ENCODE measurements at places on chromosomes 13 and 19.

DNA sequence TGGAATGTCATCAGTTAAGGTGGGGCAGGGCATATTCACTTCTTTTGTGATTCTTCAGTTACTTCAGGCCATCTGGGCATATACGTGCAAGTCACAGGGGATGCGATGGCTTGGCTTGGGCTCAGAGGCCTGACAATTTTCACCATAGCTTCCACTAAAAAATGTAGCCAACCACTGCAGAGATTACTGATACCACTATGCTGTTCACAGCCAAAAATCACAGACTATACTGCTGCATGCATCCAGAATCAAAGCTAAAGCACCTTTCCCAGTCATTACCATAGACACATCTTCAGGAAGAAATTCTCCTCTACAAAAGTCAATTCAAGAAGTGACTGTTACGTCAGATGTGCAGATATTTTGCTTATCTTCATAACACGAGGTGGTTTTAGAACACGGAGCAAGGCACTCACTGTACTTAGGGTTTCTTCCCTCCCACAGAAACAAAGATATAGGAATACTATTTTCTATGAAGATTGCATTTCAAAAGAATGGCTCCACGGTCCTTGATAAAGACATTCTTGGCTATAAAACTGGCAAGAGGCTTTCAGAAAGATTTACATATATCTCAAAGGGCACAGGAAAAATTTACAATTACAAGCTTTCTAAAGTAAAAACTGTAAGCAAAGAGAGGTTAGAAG lies 1556.6 kb upstream of the PRR20A start:
- no peak for ATAC-seq

DNA sequence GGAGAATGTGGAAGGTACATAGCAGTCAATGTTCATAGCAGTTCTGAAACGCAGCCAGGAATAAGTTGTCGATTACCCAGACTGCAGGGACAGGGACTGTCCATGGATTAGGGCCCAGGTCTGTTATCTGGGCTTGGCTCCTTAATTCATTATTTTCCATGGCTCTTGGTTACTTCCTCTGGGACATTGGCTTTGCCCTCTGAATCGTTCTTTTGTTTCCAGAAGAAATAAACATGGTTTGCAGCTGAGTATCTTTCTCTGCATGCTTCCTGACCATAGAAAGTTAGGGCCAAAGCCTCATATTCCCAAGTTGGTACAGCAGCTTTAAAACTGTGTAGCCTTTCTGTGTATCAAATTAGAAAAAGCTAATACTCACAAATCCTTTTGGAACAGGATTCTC lies 121.7 kb upstream of the MAB21L1 start:
- no peak for ATAC-seq

GRCh38 chr13:77544355-77544754 lies 8.8 kb downstream of the SCEL start:
- ATAC-seq: peak; percentile 24

GRCh38 chr13:27022571-27023311 lies 148.9 kb downstream of the USP12 start:
- ATAC-seq: no peak

- peak; percentile 42 for ATAC-seq
Measured at GRCh38 chr19:10863107-10863717, 8.1 kb upstream of the CARM1 start.

- no peak for ATAC-seq
Measured at GRCh38 chr13:24892829-24893228, 128.9 kb downstream of the RNF17 start.

- ATAC-seq: peak; percentile 56
Measured at GRCh38 chr19:17420475-17420924, 653 bp downstream of the MVB12A start.

DNA sequence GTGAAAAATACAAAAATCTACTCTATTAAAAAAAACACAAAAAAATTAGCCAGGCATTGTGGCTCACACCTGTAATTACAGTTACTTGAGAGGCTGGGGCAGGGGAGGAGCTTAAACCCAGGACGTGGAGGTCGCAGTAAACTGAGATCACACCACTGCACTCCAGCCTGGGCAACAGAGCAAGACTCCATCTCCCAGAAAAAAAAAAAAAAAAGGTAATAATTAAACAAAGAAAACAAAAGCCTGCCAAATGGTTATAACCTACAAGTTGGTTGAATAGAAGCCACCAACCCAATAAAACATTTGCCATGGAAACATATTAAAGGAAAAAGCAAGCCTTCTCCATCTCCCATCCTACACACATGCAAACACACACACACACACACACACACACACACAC lies 255.2 kb downstream of the ITGBL1 start:
- no peak for ATAC-seq

GRCh38 chr13:57877601-57878000 lies 246.1 kb downstream of the PCDH17 start:
- ATAC-seq: no peak

DNA sequence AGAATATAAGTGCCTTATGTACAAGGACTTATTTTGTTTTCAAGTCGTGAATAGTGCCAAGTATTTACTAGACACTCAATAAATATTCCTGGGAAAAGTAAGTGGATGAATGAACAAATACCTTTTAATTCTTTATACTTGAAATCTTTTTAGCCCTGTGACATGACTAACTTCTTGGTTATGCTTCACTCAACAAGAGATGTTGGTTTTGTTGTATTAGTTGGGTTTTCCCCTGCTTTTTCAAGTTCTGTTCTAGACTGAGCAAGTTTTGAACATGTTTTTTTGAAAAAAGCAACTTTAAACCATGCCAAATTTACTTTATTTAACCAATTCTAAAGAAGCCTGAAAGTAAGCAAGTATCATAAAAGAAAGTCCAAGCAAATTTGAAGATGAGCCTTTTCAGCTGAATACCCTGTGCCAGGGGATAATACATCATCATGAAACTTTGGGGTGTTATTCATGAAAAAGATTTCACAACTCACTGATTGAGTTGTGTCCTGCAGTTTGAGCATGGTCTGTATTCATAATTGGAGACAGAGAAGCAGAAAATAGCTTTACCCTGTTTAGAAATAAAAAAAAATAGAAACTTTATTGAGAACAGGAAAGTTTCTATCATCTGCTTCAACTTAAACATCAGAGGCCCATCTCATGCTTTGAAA lies 11.1 kb downstream of the LMO7 start:
- no peak for ATAC-seq

GRCh38 chr13:50366488-50367174 lies 351.4 kb downstream of the KCNRG start:
- ATAC-seq: no peak

GRCh38 chr13:105442949-105443699 lies 1092.3 kb downstream of the EFNB2 start:
- peak; percentile 99 for ATAC-seq

- no peak for ATAC-seq
Measured at GRCh38 chr13:45833242-45833641, 18.3 kb downstream of the SIAH3 start.

DNA sequence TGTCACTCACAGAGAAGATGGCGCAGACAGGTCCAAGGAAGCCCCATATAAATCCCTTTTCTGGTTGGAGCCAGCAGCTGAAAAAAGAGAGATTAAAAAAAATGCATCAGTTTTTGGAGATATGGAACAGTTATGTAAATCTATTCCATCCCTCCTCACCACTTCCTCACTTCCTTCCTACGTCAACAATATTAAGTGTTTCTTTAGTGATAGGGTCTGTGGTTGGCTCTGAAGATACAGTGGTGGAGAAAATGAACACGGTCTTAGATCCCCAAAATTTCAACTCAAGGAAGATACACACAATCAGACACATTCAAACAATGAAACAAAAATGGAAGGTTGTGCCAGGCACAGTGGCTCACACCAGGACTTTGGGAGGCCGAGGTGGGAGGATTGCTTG lies 31.5 kb downstream of the ADGRE2 start:
- no peak for ATAC-seq

DNA sequence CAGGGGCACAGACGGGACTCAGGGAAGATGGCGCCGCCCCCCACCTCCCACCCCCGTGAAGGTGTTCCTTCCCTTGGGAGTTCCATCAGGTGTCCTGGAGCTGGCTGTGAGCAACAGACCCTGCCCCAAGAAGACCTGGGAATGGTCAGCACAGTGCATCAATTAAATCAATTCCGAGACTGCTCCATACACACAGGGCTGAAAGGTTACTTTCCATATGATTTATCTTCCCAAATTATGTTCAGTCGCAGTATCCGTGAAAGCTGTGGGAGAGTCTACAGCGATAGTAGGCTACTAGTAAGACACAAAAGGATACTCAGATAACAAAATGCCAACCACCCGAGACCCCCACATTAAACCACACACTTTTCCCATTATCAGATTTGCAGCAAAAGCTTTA lies 71.8 kb upstream of the PABPC3 start:
- no peak for ATAC-seq

DNA sequence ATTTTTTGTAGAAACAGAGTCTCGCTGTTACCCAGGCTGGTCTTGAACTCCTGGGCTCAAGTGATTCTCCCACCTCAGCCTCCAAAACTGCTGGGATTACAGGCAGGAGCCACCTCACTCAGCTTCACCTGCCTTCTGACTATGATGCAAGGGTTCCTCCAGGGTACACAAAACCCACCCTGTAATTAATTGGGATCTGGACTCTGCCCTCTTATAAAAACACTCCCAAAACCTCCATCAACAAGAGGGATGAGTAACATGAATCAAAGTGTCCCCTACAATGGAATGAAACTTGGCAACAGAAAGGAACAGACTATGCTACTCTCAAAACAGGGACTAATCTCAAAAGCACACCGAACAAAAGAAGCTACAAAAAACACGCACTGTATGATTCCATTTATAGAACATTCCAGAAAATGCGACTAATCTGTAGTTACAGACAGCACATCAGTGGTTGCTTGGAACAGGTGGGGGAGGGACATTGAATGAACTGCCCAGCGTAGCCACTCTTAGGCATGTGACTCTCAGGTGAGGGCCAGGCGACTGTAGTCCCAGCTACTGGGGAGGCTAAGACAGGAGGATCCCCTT lies 3.2 kb upstream of the PRR36 start:
- ATAC-seq: no peak

GRCh38 chr19:43781630-43782310 lies 997 bp upstream of the KCNN4 start:
- no peak for ATAC-seq

DNA sequence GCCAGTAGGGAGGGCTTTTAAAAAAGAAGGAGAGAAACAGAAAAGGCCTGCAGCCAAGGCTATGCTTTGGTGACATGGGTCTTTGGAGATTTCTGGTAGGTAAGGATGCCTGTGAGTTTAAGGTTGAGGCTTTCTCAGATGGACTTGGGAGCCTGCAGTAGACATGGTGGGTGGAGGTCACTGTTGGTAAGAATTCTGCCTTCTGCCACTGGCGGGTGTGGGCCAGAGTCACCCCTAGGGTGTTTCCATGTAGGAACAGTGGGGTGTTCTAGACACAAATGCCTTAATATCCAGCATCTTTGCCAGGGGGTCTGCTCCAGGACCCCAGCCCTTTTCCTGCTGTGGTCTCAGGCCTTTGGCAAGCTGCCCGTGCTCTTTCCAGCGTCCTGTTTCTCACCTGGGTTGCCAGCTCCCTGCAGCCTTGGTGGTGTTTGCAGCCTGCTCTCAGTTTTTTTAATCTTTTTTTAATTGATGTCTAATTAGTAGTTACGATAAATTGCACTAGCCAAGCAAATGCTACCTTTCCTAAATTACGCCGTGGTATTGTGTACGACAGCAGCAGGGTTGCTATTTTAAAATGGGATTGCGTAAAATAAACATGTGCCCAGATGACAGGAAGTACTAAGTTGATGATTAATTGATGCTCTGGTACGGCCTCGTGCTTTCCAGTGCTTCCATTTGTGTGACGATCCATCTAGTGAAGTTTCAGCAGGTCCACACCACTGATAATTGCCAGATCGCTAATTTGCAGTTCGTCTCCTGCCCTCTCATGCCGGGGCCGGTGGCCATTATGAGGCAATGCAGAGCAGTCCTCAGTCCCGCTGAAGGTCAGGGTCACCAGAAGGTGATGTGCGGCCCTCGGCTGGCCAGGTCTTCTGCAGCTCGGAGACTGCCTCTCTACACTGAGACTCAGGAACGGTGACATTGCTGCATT lies 35.3 kb upstream of the NPAS1 start:
- peak; percentile 33 for ATAC-seq

DNA sequence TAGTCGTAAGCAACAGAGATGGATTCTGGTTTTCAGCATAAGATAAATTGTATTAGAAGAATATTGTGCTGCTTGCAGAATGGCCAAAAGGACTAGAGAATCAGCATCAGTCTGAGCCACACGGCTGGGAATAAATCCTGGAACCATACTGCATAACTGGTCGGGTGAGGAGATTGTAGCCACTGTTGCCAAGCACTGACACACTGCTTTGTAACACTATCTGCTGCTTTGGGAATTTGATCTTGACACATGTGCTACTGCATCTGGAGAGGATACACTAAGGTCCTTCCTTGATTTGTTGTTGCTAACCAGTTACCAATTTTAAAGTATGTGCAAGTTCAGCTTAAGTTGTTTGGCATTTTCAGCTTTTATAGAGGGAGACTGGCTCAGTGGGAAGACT lies 1.9 kb downstream of the HNRNPA1L2 start:
- peak; percentile 90 for ATAC-seq

DNA sequence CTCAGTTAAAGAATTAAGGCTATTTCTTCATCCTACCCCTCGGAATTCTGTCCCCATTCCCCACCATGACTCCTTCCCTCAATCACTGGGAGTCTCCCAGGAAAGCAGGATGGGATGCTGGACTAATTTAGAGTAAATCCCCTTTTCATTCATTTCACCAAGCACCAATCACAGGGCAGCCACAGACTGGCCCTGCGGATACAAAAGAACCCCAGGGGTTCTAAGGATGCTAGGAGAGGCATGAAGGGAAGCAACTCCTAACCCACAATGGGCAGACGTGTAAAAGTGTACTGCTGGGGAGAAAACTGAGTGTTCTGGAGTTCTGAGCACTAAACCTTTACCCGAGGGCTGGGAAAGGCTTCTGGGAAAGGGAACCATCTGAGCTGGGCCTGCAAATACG lies 3.0 kb downstream of the PEPD start:
- ATAC-seq: no peak

- peak; percentile 4 for ATAC-seq
Measured at GRCh38 chr19:53333066-53333462, 485 bp upstream of the ZNF845 start.

DNA sequence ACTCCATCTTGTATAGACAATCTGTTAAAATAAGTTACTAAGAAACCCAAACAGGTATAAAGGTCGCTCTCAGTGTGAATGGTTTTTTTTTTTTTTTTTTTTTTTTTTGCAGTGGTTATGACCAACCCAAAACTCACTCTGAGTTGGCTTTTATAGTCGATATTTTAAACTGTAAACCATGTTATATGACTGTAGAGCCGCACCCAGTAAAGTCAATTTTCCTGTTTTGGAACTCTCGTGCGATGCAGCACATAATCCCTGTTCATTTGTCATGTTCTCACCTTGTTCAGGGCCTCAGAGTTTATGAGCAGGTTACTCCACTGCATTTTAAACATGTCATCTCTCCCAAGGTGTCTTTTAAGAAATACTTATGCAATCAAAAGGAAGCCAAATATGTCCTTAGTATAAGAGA lies 112.5 kb downstream of the KLF5 start:
- peak; percentile 85 for ATAC-seq

Measured in esophagus mucosa (tissue), 1 donor.